ENCODE measurements at places on chromosomes 12 and 14. TPM values are rescaled to one million over a fixed set of nuclear protein-coding genes. Genes with fewer than 3 reads are reported as not detected.

The PLEK2 gene
- 0.37 TPM for total RNA-seq

The NRIP2 gene
- total RNA-seq, result 5.7 TPM

DNA sequence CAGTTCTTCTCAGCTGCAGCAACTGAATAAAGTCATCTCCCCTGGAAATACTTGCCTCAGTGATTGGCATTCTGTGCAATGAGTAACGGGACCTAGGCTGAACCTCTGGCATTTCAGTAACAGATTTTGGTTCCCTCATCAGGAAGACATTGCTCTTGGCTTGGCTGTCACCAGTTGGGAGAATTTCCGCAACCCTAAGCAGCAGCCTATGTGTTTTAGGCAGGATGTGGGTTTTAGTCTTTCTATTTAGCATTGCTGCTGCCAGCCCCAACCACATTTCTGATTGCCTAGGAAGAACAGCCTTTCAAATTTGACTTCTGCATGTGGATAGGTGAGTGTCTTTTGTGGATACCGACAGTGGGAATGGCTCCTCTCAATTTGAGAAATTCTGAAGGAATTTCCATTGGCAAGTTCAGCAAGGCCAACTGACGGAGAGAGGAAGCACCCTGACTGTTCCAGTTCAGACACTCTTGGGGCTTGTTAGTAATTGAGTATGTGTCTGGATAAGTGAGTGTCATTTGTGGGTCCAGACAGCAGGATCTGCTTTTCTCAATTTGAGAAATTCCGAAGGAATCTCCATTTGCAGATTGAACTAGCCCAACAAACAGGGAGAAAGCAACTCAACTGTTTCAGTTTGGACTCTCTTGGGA is 19.0 kb upstream of the CLEC2A start:
- no peak overlapping the region for H3K27ac ChIP-seq
- H3K4me1 ChIP-seq, result no peaks in the 10 kb centered on the region
- ATAC-seq, result no peak
- H3K27me3 ChIP-seq, result no peaks in the 10 kb centered on the region

DNA sequence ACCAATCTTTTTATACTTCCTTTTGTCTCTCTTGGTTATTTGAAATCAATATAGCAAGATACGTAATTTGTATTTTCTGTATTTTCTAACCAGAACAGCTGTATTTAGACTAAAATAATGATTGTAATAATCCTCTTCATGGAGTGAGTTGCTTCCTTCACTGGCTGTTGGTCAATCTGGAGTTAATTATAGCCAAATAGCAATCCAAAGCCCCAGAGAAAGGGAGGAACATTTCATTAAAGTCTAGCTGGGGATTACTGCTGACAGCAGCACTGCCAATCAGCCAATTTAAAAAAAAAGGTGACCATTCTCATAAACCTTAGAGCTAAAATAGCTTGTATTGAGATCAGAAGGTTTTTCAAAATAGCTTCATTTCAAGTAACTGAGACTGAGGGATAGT is 118.0 kb downstream of the TRHDE start:
- ATAC-seq, result no peak
- no peaks in the 10 kb centered on the region for H3K4me1 ChIP-seq
- no peaks in the 10 kb centered on the region for H3K27me3 ChIP-seq
- H3K36me3 ChIP-seq, result no peaks in the 10 kb centered on the region

The MYO1H gene
- total RNA-seq, result not detected
